Purkinje cell (primary cell): ENCODE measurements at places on chromosomes 5 and 9. TPM values are rescaled to one million over a fixed set of nuclear protein-coding genes. Genes with fewer than 3 reads are reported as not detected.

OGN gene
- 13.1 and 31.8 TPM in 2 replicates for polyA plus RNA-seq

SPATA31D1 gene
- not detected in 2 replicates for polyA plus RNA-seq

ZDHHC11 gene
- 2.7 and 3.3 TPM in 2 replicates for polyA plus RNA-seq

ARID3C gene
- polyA plus RNA-seq = not detected in 2 replicates

CARD6 gene
- polyA plus RNA-seq = 0.22 TPM in 1 of 2 replicates, not detected in the other

GTF3C5 gene
- polyA plus RNA-seq = 1.5 and 4.3 TPM in 2 replicates

MYMK gene
- polyA plus RNA-seq = not detected in 2 replicates

CD180 gene
- polyA plus RNA-seq = not detected in 2 replicates

GPX3 gene
- polyA plus RNA-seq = 2.3 and 6.8 TPM in 2 replicates

SLC6A3 gene
- not detected in 2 replicates for polyA plus RNA-seq

HOMER1 gene
- polyA plus RNA-seq = 38.8 and 81.5 TPM in 2 replicates

WDR38 gene
- not detected in 2 replicates for polyA plus RNA-seq

CCDC183 gene
- polyA plus RNA-seq = not detected in 2 replicates

FOXI1 gene
- polyA plus RNA-seq = not detected in 2 replicates

FRRS1L gene
- polyA plus RNA-seq = 32.1 and 37.6 TPM in 2 replicates

NR4A3 gene
- 0.76 and 3.0 TPM in 2 replicates for polyA plus RNA-seq

TLX3 gene
- polyA plus RNA-seq = not detected in 2 replicates

TENT4A gene
- 0.95 and 2.8 TPM in 2 replicates for polyA plus RNA-seq

TAF11L10 gene
- polyA plus RNA-seq = not detected in 2 replicates

SLC36A3 gene
- polyA plus RNA-seq = not detected in 2 replicates

CDC20B gene
- 0.21 TPM in 1 of 2 replicates, not detected in the other for polyA plus RNA-seq

SPTAN1 gene
- 685 and 889 TPM in 2 replicates for polyA plus RNA-seq

FLT4 gene
- not detected in 2 replicates for polyA plus RNA-seq

SDHA gene
- polyA plus RNA-seq = 131 and 144 TPM in 2 replicates

ASPN gene
- 0.70 and 0.83 TPM in 2 replicates for polyA plus RNA-seq

GTF2H2 gene
- polyA plus RNA-seq = 38.8 and 41.3 TPM in 2 replicates

NXNL2 gene
- 0.17 TPM in 1 of 2 replicates, not detected in the other for polyA plus RNA-seq

DYNC2I2 gene
- 0.14 and 0.77 TPM in 2 replicates for polyA plus RNA-seq

EDIL3 gene
- 156 and 168 TPM in 2 replicates for polyA plus RNA-seq

FAM221B gene
- not detected in 2 replicates for polyA plus RNA-seq
